ENCODE measurements at places on chromosomes 3 and 15.

DNA sequence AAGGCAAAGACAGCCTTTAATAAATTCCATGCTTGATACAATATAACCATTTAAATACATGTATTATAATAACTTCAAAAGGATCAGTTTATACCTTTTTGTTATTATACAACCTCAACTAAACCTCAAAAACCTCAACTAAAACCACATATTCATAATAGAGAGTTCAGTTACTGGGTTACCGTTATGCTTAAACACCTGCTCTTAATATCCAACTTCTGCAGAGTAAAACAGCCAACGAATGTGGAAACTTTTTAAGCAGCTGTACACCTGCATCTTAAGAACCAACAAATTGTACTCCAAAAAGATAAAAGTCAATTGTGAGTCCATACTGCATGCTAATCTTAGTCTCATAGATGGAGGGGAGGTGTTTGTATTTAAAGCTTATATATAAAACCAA, 53.5 kb downstream of the TFDP2 start:
- DNase-seq: no peak

DNA sequence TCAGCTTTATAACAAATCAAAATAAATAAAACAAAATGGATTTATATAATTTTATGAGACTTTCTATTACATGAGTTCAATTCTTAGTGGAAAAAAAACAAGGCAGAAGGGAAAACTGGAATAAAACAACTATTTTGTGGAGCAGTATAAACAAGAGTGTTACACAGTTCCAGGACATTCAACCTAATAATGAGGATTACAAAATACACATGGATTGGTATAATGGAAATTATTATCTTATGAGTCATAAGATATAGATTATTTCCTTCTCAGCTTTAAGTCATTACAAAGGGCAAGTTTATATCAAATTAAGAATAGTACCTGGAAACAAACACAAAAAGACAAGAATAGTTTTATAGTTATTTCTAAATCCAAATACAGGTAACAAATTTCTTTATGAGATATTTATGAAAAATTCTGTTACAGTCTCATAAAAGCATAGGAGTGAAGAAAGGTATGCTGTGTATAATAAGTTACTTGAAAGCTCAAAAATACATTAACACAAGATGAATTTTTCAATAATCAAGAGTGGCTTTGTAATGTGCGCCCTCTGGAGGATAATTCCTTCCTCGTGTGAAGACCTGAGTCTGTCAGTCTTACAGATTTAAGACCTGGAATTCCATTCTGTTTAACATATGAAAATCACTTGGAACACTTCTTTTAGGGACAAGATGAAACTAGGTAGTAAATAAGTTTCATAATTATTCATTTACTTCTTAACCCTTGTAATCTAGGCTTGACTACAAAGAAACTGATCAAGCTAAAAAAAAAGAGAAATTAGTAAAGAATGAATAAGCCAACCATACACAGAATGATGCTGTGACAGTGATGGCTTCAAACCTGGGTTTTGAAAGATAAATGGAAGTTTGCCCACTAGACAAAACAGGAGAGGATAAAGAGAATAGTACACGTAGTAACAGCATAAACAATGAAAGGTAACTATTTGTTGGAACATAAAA, 9.5 kb downstream of the COPS2 start:
- DNase-seq: no peak

DNA sequence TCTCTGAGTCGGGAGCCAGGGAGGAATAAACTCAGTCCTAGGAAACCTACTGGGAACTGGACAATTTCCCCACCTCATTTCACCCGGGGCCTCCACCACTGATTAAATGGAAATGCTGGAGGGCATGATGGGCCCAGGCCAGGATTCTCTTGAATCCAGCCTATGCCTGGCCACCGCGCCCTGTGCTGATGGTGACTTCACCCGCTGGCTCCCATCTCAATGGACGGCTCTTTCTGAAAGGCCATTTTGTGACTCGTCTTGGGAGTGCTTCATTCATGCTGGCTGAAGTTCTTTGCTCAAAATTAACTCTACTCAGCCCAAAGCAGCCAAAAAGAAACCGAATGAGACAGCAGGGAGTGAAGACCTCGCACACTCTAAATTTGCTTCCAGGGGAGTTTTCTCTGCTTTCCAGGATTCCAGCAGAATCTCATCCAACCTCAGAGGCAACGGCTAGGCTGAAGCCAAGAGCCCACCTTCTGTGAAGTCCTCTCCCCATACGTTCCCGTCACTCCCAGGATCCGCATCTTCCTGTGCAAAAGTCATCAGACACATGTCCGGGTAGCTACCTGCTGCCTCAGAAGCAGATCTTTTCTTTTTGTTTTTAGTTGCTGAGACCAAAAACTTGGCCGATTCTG, 266.0 kb upstream of the ICE2 start:
- no peak for DNase-seq

GRCh38 chr3:22893101-22893500, 310.0 kb upstream of the UBE2E2 start:
- DNase-seq: no peak

DNA sequence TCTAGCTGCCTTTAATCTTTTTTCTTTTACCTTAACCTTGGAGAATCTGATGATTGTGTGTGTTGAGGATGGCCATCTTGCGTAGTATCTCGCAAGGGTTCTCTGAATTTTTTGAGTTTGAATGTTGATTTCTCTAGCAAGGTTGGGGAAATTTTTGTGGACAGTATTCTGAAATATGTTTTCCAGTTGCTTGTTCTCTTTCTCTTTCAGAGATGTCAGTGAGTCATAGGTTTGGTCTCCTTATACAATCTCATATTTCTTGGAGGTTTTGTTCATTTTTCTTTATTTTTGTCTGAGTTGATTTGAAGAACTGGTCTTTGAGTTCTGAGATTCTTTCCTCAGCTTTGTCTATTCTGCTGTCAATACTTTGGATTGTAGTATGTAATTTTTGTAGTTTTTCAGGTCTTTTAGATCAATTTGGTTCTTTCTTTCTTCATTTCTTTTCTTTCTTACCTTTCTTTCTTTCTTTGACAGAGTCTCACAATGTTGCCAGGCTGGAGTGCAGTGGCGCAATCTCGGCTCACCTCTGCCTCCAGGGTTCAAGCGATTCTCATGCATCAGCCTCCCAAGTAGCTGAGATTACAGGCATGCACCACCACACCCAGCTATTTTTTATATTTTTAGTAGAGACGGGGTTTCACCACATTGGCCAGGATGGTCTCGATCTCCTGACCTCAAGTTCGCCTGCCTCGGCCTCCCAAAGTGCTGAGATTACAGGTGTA, 366.4 kb upstream of the RASGRP1 start:
- DNase-seq: no peak

- DNase-seq: no peak
These were observed 3.4 kb downstream of the SCN5A start for GRCh38 chr3:38646062-38646461.

DNA sequence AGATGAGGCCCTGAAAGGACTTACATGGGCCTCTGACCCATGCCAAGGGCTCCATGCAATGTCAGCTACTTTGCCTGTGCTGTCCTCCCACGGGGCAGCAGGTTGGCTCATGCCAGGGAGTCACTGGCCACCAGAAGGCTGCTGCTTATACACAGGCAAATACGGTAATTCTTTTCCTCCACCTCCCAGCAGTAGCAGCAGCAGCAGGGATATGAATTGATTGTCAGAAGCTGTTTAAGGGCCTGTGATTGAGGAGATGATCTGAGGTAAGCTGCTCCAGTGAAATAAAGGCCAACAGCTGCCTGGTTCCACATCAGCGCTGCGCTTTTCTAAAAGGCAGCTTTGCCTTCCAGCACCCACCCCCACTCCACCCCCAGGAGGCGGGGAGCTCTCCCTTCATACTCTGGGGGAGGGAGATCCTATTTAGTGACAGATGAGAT, 250.5 kb downstream of the SHQ1 start:
- no peak for DNase-seq
